ENCODE measurements at places on chromosomes 7 and 10.

DNA sequence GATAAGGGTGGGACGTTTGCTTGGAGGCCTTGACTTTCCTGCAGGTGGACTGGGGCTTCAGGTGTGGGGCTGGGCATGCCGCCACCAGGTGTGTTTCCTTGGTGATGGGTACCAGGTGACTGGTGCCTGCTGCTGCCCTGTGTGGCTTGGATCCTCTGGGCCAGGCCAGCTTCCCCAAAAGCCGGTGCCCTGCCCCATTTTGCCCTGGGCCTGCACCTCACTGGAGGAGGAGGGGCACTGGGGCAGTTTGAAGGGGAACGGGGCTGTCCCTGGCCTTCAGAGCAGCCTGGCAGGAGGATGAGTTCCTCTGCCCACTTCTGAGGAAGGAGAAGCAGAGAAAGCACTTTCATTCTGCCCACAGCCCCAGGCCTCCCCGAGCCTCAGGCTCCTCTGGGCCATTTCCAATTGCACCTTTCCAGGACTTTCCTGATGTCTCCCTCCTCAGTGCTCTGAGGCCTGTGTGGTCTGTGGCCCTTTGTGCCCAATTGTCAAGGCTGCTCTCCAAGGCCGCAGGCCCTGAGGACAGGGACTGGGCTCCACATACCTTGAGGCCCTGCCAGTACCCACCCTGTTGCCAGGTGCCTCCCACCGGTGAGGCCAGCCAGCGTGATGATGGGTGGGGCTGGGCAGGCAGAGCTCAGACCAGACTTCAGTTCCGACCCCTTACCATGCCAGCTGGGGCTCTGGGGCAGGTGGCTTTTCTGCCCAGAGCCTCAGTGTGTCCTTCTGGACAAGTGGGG is 25.3 kb upstream of the SMARCD3 start:
- no peak for DNase-seq

- no peak for DNase-seq
Observed at GRCh38 chr10:103747193-103747865, 108.0 kb downstream of the SH3PXD2A start.

DNA sequence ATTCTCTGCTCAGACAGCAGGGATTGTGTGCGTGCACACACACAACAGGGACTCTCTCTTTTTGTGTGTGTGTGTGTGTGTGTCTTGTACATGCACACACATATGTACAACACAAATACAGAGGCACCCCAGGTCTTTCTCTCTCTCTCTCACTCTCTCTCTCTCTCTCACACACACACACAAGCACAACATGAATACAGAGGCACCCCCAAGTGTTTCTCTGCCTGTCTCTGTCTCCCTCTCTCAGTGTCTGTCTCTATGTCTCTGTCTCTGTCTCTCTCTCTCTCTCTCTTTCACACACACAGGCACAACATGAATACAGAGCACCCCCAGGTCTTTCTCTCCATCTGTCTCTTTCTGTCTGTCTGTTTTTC is 746 bp downstream of the NPFFR1 start:
- DNase-seq = no peak

GRCh38 chr10:51129946-51130544 is 55.8 kb downstream of the PRKG1 start:
- no peak for DNase-seq

DNA sequence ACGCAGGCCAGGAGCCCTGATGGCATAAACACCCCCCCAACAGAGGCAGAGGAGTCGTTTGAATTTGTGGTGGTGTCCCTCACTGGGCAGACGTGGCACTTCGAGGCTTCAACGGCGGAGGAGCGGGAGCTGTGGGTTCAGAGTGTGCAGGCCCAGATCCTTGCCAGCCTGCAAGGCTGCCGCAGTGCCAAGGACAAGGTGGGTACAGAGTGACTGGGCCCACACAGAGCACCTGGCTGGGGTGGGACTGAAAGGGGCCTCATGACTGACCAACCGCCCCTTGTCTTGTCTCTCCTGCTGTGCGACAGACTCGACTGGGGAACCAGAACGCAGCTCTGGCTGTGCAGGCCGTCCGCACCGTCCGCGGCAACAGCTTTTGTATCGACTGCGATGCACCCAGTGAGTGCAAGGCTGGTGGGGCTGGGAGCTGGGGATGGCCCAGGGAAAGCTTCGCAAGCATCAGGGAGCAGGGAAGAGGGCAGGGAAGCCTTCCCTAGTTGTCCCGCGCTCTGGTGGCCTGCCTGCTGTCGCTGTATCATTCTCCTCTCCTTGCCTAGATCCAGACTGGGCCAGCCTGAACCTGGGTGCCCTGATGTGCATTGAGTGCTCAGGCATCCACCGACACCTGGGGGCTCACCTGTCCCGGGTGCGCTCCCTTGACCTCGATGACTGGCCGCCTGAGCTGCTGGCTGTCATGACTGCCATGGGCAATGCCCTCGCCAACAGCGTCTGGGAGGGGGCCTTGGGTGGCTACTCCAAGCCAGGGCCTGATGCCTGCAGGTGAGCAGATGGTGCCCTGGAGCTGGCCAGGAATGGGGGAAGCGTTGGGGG is 25.4 kb downstream of the GBX1 start:
- DNase-seq = no peak

DNA sequence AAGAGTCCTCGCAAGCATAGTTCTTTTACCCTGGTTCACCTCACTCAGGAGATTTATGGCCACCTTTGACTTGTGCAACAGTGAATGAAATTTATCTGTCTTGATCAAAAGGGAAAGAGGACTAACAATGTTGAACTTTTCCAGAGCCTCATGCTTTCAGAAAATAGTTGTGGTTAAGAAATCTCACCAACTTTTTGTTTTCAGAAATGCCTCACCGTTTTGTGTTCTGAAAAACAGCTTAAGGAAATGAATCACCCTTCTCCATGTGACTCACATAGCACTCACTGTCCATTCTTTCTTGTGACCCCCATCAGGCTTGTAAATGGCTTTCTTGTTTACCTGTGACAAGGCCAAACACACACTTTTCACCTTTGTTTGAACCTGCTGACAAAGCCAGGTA is 148.6 kb upstream of the FAM3C start:
- no peak for DNase-seq

DNA sequence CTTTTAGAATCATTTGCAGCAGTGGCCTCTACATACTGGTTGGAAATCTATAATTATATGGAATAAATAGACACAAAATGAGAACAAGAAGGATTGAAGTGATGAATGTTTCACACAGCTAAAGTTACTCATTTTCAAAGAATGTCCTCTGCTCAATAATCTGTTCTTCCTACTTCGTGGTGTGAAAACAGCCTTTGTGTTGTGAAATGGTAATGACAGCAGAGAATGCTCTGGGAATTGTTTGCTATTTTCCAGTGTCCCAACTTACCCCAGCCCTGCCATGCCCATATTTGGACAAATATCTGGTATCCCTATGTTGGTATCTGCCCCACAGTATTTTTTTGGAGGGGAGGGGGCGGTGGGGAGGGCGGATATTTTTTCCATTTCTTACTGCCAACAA is 130.4 kb downstream of the GLI3 start:
- DNase-seq = no peak

Measured in hematopoietic multipotent progenitor cell treated with erythropoietin and hydrocortisone succinate and interleukin-3 and kit ligand, for 15 days (in vitro differentiated cells).